A549 treated with DMSO at 1 μM for 4 hours (cell line): ENCODE measurements at places on chromosomes 2 and 18. TPM values are rescaled to one million over a fixed set of nuclear protein-coding genes. Genes with fewer than 3 reads are reported as not detected.

CREG2 gene
- total RNA-seq = 3.5 to 10.0 TPM (median 8.7 TPM) in 5 replicates

THSD7B gene
- not detected in 5 replicates for total RNA-seq

ABCG8 gene
- total RNA-seq = not detected in 5 replicates

XPO1 gene
- 107 to 149 TPM (median 136 TPM) in 5 replicates for total RNA-seq

PGAP1 gene
- 1.7 to 3.6 TPM (median 3.2 TPM) in 5 replicates for total RNA-seq

SLC9A4 gene
- total RNA-seq = not detected in 5 replicates

CYP27C1 gene
- 4.0 to 5.7 TPM (median 5.3 TPM) in 5 replicates for total RNA-seq

LYG2 gene
- not detected in 5 replicates for total RNA-seq

SCN7A gene
- not detected in 5 replicates for total RNA-seq

FKBP1B gene
- 8.8 to 9.6 TPM (median 9.4 TPM) in 5 replicates for total RNA-seq

DHX57 gene
- total RNA-seq = 20.1 to 22.4 TPM (median 21.4 TPM) in 5 replicates

RIT2 gene
- total RNA-seq = not detected in 5 replicates

SLC9A2 gene
- 2.7 to 4.3 TPM (median 3.6 TPM) in 5 replicates for total RNA-seq

SPEG gene
- 5.8 to 8.1 TPM (median 6.6 TPM) in 5 replicates for total RNA-seq

NYAP2 gene
- total RNA-seq = 0.02 to 0.03 TPM (median 0.02 TPM) in 3 of 5 replicates, not detected in the others

DPYSL5 gene
- 3.5 to 6.4 TPM (median 4.5 TPM) in 5 replicates for total RNA-seq

LRRTM1 gene
- not detected in 5 replicates for total RNA-seq

TUBA3E gene
- total RNA-seq = not detected in 5 replicates

KRTCAP3 gene
- 0.43 to 1.4 TPM (median 0.75 TPM) in 5 replicates for total RNA-seq

LIPG gene
- total RNA-seq = 0.10 to 0.44 TPM (median 0.23 TPM) in 5 replicates

ATG16L1 gene
- 49.2 to 59.4 TPM (median 51.6 TPM) in 5 replicates for total RNA-seq

ANTXR1 gene
- total RNA-seq = 122 to 178 TPM (median 163 TPM) in 5 replicates

LOXL3 gene
- total RNA-seq = 0.25 to 0.55 TPM (median 0.40 TPM) in 5 replicates

FSHR gene
- not detected in 5 replicates for total RNA-seq

CAPN14 gene
- 0.03 to 0.07 TPM (median 0.05 TPM) in 4 of 5 replicates, not detected in the other for total RNA-seq

ASB18 gene
- total RNA-seq = not detected in 5 replicates

VWA3B gene
- total RNA-seq = 0.10 TPM in 1 of 5 replicates, not detected in the others

RIF1 gene
- total RNA-seq = 17.8 to 26.4 TPM (median 24.8 TPM) in 5 replicates

LYPD1 gene
- total RNA-seq = 15.1 to 20.5 TPM (median 18.2 TPM) in 5 replicates

MAB21L4 gene
- 0.05 to 0.15 TPM (median 0.08 TPM) in 4 of 5 replicates, not detected in the other for total RNA-seq

EIF5B gene
- total RNA-seq = 61.2 to 72.7 TPM (median 64.8 TPM) in 5 replicates

CCL20 gene
- total RNA-seq = 2.3 to 7.2 TPM (median 3.2 TPM) in 5 replicates

WDR7 gene
- total RNA-seq = 2.4 to 4.2 TPM (median 4.0 TPM) in 5 replicates

DSG2 gene
- 48.7 to 82.8 TPM (median 68.1 TPM) in 5 replicates for total RNA-seq

KIF3C gene
- total RNA-seq = 46.7 to 55.2 TPM (median 52.2 TPM) in 5 replicates

SETBP1 gene
- 0.65 to 0.87 TPM (median 0.79 TPM) in 5 replicates for total RNA-seq

MRPL44 gene
- 47.0 to 51.9 TPM (median 49.4 TPM) in 5 replicates for total RNA-seq

ANKRD62 gene
- total RNA-seq = not detected in 5 replicates

TRIM43B gene
- total RNA-seq = not detected in 5 replicates

CIAO1 gene
- total RNA-seq = 71.0 to 95.6 TPM (median 90.4 TPM) in 5 replicates

COBLL1 gene
- total RNA-seq = 3.1 to 5.1 TPM (median 4.1 TPM) in 5 replicates

ELOA2 gene
- not detected in 5 replicates for total RNA-seq

LRRC30 gene
- not detected in 5 replicates for total RNA-seq

OR6B2 gene
- not detected in 5 replicates for total RNA-seq

NOSTRIN gene
- 1.4 to 2.2 TPM (median 1.9 TPM) in 5 replicates for total RNA-seq

ERMN gene
- total RNA-seq = not detected in 5 replicates

RESP18 gene
- not detected in 5 replicates for total RNA-seq

KCNE4 gene
- 0.87 to 1.6 TPM (median 1.2 TPM) in 5 replicates for total RNA-seq
